ENCODE measurements at places on chromosomes 5 and 9.

DNA sequence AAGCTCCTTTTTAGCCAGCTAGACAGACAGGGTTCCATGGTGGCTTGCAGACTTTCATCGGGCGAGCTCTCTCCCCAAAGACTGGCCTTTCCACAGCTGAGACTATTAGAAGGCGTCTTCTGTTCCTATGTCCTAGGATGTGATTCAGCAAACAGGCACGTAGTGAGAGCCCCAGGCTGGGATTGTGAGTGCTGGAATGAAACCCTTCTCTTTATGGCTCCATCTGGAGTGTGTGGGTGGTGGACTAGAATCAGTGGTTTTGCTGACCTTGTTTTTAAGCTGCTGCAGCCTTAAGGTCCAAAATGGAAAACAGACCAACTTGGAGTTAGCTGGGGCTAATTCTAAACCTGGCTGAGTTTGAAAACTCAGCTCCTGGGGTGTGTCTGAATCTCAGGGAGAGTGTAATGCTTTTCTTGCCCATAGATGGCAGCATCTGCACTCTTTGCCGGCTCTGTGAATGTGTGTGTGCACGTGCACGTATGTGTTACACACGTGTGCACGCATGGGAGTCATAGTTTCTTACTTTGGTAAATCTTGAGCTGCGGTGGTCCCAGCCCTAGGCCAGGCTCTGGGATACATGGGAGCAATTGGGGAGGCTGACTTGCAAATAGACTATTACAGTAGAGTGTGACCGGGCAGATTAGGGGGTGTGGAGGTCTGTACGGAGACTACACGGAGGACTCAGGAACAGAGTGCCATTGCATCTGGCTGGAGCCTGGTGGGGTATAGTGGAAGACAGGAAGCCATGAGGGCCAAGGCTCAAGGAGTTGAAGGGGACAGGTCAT, 10.7 kb downstream of the GSN start:
- peak; percentile 61 for DNase-seq

DNA sequence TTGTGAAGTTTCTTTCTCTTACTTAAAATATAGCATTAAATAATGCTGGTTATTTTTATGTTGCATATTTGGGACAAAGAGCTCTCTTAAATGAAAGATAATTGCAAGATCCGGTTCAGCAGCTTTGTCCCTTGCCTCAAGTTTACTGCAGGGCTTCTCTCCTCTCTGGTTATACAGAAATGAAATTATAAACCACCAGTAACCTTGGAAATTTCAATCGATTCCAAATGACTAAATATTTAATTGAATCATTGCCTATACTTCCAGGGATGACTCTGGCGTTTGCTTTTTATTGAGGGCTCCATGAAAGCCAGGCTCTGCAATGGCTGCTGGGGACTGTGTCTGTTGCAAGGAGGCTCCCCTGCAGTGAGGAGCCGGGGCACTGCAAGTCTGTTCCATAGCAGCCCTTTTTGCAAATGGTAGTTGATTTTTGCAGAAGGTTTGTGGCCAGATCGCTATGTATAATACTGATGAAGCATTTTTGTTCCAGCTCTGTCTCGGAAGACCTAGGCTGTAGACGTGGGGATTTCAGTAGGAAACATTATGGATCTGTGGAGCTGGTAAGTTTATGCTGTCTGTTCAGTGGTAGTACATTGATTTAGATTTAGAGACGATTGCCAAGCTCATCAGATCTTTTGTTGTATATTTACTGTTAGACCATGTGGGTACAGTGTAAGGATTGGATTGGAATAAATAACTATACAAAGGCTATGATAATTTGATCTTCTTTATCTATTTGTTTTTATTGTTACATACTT, at the start of gene GARNL3:
Gene GARNL3, plus strand, starts transcription at position 313 of the 758 bp plus-strand sequence. Its CDS starts 104 bp downstream, at position 417.
- DNase-seq: no peak

DNA sequence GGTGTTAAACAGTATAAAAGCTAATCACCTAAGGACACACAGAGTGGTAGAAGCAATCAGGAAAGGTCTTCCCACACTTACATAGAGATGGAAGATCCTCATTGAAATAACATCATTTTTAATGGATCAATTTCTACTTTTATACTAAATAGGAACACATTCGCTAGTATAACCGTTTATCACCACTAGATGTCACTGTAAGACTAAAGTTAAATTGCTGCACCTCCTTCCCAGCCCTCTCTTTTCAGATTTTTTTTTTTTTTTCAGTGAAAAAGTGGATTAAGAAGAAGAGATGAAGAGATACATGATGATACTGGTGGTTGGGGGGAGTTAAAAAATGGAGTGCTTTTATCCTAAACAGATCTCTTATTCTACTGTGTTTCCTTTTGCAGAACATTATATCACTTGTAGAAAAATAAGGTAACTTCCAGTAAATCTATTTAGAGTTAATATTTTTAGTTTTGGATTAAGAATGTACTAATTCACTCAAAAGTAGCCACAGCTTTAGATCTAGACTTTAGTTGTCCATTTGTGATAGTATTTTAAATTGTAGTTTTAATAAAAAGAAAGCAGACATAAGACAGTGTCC, 116.9 kb upstream of the ARRDC3 start:
- DNase-seq: no peak

DNA sequence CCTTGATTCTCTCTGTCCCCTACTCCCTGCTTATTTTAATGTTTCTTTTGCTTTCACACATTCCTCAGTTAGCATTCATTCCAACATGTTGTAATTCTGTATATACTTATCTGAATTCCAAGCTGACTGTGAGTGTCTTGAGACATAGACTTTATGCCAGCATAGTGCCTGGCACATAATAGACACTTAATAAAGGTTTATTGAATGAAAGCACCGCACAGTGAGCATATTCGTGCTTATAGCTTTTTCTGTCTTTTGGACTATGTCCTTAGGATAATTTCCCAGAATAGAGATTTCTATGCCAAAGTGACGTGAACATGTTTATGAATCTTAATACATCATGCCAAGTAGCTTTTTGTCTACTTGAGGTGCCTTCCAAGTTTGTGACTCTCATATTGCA, 174.6 kb downstream of the CD180 start:
- no peak for DNase-seq

DNA sequence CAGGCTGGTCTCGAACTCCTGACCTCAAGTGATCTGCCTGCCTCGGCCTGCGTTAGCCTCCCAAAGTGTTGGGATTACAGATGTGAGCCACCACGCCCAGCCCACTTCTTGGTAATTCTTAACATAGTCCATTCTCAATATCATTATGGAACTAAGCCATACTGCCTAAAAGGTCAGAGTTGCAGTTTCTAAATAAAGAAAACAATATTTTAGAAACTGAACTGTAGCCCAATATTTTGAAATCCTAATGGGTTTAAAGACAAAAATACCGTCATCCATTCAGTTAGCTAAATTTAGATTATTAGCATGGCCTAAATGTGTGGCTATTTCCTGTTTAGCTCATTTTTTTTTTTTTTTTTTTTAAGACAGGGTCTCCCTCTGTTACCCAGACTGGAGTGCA, 99.5 kb downstream of the USP20 start:
- no peak for DNase-seq

DNA sequence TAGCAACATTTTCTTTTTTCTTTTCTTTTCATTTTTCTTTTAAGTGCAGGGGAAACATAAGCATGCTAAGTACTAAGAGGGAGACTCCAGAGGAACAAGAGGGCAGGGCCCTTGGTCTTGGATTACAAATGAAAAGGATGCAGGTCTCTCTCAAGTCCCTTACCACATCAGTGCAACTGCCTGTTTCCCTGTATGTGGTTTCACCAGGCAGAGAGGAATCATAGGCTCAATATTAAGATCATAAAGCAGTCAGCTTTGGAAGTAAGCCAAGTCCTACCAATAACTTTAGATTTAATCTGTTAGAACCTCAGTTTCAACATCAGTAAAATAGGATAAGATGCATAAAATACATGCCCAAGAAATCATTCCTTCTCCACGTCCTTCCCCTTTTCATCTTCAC, 422.7 kb upstream of the PAPPA start:
- no peak for DNase-seq

GRCh38 chr9:92716557-92716956, 46.6 kb upstream of the IPPK start:
- DNase-seq: peak; percentile 77

GRCh38 chr5:73229271-73229670, 56.3 kb downstream of the TMEM174 start:
- no peak for DNase-seq

- no peak for DNase-seq
These were observed 91.6 kb upstream of the TNFAIP8 start for GRCh38 chr5:119264186-119264585.

DNA sequence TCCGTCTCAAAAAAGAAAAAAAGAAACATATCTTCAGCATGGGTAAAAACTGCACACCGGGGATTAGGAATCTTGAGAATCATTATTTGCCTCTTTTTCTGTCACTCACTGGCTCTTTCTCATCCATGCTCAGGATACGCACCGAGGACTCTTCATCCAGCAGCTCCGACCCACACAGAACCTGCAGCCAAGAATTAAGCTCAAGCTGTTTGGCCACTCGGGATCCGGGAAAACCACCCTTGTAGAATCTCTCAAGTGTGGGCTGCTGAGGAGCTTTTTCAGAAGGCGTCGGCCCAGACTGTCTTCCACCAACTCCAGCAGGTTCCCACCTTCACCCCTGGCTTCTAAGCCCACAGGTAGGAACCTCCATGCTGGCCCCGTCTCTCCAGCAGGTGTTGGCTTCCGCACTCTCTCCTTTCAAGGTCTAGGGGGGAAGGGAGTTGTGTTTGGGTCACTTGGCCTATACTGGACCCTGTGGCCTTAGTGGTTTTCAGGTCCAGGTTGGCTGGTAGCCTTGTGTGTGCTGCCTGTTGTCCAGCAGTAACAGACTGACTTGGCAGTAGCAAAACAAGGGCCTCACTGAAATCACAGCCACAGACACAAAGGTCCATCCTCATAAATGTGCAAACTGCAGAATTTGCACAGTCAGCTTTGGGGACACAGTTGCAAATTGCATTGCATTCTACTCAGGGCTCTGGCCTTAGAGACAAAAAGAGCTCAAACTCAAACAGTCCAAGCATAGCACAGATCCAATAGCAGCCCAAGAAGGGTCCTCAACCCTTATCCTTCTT, 44.5 kb upstream of the CTSL start:
- DNase-seq: no peak

- DNase-seq: no peak
These were observed 52.6 kb upstream of the CNOT6 start for GRCh38 chr5:180441564-180442051.

DNA sequence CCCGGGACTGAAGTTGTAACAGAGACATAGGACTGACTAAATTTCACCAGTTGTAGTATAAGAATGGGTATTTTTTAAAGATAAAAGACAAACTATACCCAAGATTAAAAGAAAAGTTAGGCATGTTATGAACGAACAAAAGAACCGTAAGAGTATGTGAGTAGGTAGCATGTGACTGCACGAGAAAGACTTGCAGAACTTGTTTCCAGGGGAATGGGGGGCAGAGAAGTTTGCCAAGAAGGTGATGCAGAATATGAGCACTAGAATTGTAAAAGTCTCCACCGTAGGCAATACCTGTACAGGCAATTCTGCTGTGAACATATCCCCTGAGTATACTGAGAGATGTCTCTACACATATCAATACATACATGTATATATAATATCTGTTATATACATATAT, 614.7 kb downstream of the PRELID2 start:
- DNase-seq: no peak

DNA sequence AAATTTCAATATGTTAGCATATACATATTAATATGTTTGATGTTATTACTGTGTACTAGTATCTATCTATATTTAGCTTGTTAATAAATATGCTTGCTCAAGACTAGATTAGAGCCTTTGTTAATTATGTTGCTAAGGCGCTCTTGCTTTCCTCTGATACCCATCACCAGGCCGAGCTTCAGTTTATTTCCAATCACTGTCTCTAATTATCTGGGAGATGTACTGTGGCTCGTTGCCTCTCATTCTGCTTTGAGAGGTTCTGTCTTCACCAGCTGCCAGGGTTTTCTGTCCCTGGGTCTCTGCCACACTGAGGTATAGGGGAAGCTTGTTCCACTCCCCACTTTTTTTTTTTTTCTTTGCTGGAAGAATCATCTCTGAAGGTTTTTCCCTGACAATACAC, 21.0 kb upstream of the TAF11L2 start:
- no peak for DNase-seq

DNA sequence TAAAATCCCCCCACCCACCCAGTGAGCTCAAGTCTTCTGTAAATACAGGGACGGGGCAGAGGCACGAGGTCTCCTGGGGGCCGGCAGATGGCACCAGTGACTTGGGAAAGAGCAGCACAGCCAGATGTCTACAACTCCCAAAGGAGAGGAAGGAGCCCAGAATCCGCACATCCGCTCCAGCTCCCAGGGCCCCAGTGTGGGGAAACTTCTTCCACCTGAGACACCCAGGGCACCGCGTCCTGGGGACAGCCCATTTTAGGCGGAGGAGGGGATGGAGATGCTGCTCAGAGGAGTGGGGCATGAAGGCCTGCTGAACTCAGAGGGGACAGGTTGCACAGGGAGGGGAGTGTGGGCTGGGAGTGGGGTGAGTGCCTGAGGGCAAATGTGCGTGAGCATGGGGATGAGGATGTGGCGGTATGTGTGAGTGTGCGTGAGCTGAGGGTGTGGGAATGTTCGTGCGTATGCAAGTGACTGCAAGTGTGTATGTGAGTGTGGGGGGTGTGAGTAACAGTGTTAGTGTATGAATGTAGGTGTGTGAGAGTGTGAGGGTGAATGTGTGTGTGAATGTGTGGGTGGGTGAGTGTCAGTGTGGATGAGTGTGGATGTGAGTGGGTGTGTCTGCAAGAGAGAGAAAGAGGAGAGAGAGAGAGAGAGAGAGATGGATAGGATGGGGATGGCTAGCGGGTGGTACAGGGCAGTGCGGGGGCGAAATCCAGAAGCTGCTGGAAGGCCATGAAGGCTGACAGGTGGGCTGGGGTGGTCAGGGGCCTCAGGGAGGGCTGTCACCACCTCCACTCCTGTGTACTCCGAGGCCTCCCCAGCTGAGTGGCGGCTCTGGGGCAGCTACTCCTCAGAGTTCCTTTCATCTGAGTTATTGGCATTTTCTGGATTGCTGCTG, 63.5 kb downstream of the DUSP1 start:
- no peak for DNase-seq

GRCh38 chr9:129027685-129028191, 393 bp downstream of the SH3GLB2 start:
- peak; percentile 69 for DNase-seq

DNA sequence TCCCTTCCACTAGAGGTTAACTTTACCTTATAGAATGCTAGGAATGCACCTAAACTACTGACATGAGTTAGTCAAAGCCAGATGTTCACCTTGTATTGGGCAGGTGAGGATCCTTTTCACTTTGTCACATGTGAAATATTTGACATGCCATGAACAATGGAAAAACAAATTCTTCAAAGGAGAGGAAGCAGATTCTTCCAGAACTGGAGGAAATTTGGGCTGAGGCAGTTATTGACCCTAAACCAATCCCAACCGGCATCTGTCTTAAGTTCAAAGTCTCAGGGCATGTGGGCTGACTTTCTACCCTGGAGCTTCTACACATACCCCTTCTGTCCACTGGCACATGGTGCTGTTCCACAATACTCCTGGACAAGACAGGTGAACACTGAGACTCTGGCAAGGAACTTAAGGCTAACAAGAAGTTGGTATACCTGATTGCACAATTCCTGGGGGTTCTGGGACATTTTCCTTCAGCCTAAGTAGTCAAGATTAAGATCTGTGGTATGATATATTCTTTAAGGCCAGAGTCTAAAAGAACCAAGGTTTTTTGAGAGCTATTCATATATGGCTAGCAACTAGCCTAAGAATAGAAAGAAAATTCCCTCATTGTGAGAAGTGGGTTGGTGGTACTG, 2.6 kb downstream of the VLDLR start:
- no peak for DNase-seq

GRCh38 chr9:2925016-2925415, 81.1 kb upstream of the PUM3 start:
- no peak for DNase-seq
